ENCODE measurements at places on chromosomes 6 and 20.
A peak's percentile ranks its signal among the peaks of the same experiment; 100 is the strongest.

GRCh38 chr6:85364344-85364743, 85.5 kb upstream of the NT5E start:
- no peak for DNase-seq

GRCh38 chr20:50992733-50993457, 30.0 kb downstream of the KCNG1 start:
- DNase-seq, result peak; percentile 72

DNA sequence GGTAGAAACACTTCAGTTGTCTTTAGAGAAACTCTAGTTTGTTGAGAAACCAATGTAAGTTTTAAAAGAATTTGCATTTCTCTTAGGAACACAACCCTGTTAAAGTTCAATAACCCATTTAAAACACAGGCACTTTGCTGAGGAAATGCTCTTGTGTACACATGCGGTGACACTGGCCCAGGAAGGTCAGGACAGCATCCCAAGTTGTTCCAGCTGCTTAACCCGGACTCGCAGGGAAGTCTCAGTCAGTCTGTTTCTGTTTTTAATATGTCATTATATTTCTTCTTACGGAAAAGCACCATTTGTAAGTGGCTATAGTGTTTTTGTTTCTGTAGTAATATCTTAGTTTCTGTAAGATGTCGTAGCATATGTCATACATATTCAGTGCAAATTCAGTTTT, 36.9 kb downstream of the RIN2 start:
- no peak for DNase-seq

DNA sequence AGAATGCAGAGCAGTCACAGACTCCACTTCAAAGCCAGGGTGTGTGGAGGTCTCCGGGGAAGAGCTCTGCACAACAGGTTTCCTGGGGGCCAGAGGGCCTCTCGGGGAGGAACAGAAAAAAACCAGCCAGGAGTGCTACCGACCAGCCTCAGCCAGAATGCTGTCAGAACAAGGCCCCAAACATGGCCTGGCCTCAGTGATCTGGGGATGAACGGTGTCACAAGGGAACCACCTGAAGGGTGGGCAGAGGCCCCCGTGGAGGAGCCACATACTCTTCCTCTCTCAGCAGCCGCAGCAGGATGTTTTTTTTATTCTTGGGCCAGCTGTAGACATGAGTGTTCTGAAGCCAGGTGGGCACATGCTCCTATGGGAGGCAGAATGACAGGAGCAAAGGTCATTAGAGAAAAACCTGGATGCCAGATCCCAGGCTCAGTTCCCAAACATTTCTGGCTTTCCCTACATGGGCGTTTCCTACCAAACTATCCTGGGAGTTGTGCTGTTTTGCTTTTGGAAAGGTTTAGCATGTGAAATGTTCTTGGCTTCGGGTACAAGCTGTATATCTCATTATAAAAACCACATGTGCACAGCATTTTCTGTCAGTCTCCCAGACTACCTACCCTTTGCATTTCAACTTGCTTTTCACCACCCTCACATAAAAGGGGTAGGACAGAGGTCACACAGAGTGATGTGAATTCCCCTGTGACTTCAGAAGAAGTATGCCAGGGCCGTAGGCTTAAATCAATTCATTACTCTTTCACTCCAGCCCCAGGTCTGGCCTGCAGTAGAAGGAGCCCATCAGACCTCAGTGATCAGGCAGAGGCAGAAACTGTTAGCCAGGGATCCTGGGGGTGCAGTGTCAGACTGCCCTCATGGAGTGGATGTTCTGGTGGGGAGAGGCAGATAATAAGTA, 46.2 kb downstream of the TRAF3IP2 start:
- no peak for DNase-seq

DNA sequence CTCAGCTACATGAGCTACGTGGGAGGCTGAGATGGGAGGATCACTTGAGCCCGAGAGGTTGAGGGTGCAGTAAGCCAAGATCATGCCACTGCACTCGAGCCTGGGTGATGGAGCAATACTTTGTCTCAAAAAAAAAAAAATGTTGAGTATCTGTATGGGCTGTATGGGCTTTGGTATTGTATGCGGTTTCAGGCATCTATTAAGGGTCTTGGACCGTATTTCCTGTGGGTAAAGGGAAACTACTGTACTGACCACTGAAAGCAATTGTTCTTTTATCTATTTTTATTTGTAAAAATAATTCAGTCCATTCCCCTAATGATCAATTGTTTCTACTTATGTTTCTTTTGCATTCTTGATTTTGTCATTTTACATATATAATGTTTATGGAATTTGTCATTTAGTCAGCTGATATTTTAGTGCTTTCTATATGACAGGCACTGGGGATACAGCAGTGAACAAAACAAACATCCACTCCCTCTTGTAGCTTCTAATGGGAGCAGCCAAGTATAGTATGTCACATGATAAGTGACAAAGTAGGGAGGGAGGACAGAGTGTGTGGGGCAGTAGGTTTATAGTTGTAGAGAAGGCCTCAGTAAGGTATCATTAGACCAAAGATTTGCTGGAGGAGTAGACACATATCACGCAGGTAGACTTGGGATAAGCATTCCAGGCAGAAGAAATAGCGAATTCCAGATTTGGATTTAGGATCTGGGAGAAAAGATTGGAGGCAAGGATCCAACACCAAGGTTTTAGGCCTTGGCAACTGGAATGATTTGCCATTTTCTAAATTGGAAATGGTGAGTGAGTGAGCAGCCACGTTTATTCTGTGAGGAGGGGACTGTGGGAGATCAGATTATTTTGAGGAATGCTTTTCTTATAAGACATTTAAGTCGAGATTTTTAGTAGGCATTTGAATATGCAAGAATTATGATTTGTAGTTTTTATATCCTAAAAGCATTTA, 6.0 kb downstream of the PCMT1 start:
- no peak for DNase-seq

- no peak for DNase-seq
Measured at GRCh38 chr6:109183109-109183650, 87.9 kb downstream of the CEP57L1 start.

DNA sequence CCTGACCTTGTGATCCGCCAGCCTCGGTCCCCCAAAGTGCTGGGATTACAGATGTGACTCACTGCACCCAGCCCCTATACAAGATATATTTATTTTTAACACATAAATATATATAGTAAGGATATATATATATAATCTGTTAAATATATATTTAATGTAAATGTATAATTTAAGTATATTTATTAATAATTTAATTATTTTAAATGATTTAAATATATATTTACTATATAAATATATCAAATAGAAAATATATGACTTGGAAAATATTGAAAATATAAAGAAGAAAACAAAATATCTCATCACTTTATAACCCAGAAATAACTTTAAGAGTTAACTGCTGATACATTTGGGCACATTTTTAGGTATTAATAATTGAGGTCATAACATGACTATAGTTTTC, 324.7 kb downstream of the SYNE1 start:
- DNase-seq, result no peak

Data from activated T-cell treated with anti-CD3 and anti-CD28 coated beads, Interleukin-2, amount 50 U/mL, for 72 hours (primary cell).